ENCODE measurements at places on chromosomes 2 and 18.
A peak's percentile ranks its signal among the peaks of the same experiment; 100 is the strongest.

DNA sequence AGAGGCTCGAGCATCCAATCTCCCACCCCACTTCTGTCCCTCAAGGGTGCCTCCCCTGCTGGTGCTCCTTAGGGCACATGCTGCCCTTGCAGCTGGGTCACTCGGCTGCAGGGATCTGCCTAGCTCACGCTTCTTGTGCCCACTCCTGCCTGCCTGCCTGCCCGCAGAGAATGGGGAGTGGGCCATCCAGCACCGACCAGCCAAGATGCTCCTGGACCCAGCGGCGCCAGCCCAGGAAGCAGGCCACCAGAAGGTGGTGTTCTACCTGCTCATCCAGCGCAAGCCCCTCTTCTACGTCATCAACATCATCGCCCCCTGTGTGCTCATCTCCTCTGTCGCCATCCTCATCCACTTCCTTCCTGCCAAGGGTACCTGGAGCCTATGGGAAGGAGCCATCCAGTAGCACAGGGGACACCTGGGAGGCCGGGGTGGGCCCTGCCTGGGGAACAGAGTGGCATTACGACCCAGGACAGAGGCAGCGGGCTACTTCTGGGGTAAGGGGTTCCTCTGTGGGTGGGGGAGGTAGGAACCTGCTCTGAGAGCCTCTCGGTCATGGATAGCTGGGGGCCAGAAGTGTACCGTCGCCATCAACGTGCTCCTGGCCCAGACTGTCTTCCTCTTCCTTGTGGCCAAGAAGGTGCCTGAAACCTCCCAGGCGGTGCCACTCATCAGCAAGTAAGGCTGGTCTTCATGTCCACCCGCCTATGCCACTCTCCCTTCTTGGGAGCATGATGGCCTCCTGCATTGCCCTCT, 3.4 kb downstream of the CHRNG start:
- DNase-seq = no peak

GRCh38 chr2:216478151-216478550, 20.5 kb upstream of the RPL37A start:
- DNase-seq = no peak

GRCh38 chr2:168611896-168612650, 156.0 kb downstream of the CERS6 start:
- no peak for DNase-seq

DNA sequence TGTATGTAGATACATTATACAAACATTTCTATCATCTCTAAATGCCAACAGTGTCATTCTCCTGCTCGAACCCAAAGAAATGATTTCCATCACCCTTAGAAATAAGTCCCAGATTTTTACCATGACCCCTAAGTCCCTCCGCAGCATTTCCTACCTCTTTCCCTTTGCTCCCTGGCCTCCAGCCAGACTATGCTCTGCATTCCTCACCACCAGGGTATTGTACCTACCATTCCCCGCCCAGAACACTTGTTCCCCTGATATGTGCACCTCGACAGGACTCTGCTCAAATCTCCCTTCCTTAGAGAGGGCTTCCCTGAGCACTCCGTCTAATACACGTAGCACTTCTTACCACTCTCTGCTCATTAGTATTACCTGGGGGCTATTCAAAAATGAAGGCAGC, 630.2 kb downstream of the ARHGAP15 start:
- DNase-seq = no peak

DNA sequence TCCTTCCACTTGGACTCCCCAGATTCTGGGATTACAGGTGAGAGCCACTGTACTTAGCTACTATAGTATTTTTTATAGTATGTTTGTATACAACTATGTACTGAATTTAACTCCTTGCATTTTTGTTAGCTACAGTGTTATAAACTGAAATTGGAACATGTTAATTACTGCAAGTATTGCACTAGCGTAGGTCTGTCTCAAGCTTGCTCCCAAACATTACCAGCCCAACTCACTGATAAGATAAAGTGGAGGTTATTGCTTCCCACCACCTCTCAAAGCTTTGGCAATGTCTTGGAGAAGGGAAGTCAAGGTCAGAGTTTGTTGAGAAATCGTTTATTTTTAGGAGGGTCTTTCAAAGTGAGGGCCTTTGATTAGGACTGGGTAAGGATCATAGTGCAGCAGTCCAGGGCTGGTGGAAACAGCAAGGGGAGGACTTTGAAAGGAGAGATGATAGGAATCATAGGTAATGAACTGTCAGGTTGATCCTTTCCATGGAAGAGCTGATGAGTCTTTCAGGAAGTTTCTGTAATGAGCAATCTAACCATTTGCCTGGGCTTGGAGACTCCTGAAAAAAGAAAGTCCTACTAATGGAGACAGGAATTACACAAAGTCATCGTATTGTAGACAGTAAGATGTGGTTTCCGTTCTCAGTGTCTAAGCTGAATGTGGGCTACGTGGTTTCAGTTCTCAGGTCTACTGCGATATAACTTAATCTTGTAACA, 257.1 kb downstream of the MYO3B start:
- DNase-seq = no peak

DNA sequence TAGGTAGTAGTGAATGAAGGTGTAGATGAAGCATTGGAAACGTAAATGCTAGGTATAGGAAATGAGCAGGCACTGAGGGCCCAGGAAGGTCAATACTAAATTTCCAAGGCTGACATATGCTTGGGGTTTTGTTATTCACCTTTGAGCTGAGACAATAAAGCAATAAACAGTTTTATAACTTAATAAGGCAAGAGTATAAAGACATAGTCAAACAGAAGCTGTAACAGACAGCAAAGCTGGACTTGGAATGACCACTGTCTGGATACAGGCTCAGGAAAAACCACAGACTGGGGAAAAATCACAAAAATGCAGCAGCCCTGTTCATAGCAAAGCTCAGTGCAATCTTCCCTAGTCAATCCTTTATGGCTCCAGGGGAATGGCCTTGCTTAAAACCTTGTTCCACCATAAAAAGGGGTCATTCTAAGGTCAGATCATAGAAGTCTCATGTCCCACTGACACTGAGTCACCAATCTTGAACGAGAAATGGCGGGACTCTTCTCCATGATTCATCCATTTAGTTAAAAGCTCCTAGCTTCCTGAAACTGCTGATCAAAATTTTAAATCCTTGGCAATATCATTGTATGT, 493.3 kb downstream of the CMPK2 start:
- no peak for DNase-seq

DNA sequence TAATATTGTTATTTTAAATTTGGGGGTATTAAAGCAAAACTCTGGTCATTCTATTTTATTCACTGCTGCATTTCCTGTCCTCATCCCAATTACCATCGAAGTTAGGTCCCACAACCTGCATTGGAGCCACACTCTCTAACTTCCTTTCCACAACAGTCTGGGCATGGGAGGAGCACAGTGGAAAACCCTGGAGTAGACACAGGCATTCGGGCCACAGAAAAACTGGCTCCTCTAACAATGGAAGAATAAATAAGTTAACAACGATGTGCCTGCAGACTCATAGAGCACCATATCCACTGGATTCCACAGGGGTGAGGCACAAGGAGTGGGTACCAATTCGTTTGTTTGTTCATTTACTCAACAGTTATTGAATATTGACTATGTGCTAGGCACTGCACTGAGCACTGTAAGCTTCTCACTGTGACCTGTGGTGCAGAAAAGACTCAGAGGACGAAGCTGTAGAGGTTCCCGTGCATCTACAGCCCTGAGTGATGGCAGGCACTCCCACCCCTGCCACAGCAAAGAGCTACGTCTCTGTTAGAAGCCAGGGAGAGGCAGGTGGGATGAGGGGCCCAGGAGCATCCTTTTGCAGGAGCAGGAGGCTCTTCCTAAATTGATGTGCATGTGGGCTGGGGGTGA, 154.2 kb upstream of the PGAP1 start:
- no peak for DNase-seq

DNA sequence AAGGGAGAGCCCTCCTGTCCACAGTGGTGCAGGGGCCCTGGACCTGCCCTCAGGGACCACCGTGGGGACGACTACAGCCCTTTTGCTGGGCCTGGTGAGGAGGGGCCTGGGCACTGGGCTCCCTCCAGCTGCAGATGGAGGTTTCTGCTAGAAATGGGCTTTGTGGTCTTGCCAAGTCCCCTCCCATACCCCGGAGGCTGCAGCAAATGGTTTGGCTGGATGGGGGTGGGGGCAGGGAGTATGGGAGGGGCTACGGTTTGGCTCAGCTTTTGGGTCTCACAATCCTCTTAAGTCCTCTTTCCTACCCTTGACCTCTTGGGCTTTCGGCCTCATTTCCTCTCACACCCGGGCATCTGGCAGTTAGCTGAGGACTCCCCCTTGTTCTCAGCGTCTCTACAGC, 21.7 kb downstream of the TET3 start:
- no peak for DNase-seq

DNA sequence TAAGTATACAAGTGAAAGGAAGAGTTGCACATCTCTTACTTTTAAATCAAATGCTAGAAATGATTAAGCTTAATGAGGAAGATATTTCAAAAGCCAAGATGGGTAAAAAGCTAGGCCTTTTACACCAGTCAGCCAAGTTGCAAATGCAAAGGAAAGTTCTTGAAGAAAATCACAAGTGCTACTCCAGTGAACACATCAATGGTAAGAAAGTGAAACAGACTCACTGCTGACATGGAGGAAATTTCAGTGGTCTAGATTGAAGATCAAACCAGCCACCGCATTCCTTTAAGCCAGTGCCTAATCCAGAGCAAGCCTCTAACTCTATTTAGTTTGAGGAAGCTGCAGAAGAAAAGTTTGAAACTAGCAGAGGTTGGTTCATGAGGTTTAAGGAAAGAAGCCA, 79.1 kb downstream of the RBBP8 start:
- DNase-seq = no peak

DNA sequence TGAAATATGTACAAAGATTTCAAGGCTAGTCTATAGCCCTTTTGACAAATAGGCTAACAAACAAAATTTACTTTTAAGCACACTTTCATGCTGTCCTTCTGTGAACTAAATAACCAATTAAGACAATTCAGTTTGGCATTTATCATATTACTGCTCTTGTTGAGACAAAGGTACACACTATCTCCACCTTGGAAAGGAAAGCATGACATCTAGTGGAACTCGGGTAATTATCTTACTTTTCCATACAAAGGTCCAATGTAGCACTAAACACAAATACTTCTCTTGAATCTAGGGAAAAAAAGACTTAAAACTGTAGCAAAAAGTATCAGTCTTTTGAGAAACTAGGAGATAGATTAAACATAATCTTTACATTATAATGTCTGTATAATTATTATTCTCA, 125.0 kb upstream of the CD226 start:
- DNase-seq = no peak

- DNase-seq = peak; percentile 80
Measured at GRCh38 chr2:19868701-19869580, 32.8 kb downstream of the TTC32 start.

DNA sequence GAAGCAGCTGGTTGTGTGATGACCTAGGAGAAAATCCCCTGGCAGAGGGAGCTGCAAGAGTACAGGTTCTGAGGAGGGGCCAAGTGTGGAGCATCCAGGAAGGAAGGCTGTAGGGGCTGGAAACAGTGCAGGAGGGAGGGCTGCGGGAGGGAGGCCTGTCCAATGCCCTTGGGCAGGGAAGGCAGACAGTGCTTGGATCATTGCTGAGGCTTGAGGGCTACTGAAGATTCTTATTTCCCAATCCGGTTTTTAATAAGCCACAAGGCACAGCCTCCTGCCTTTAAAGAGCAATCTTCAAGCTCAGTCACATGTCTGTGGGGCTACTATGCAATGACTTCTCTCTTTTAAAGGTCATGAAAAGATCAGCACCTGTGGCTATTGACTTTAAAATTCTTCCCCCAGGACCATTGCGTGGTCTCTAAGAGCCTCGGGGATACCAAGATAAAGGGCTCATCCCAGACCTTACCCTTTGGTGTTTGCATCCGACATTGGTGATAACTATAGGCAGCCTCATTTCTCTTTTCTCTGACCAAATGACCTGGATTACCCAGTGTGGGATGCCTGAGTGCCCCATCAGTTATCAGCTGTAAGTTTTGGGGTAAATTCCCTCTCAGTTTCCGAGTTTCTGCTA, 149.6 kb downstream of the DOCK10 start:
- DNase-seq = no peak

DNA sequence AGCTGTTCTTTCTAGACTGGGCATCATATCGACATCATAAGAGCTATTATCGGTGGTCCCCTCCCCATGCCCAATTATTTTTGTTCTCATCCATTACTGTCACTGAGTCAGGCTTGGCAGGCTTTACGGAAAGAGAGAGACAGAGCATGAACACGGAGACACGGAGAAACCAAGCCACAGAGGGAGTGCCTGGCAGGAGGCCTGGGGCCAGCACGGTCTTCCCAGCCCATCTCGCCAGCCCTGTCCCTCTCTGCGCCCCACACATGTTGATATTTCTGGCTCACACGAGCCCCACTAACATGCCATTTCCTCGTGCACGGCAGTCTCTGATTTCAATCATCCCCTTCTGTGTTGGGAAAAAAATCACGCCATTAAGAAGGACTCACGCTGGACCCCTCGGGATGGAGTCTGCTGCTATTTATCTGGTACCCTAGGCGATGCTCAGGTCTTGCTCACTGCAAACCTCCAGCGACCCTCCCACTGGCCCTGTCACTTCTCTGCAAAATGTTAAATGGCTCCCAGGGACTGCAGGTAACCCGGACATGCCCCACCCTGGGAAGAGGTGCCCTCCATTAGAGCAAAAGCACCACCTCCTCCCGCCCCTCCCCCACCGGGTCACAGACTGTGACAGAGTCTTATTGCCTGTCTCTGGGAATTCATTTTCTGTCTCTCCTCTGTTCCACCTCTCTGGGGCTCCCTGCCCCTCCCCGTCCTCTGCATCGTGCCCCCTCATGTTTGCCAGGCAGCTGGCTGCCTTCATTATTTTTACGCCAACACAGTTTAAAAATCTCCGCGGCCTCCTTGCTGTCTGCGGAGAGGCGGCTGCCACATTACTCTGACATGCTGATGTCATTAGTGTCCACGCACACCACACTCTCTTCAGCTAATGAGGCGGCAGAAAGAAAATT, 40.1 kb upstream of the GBX2 start:
- DNase-seq = no peak

DNA sequence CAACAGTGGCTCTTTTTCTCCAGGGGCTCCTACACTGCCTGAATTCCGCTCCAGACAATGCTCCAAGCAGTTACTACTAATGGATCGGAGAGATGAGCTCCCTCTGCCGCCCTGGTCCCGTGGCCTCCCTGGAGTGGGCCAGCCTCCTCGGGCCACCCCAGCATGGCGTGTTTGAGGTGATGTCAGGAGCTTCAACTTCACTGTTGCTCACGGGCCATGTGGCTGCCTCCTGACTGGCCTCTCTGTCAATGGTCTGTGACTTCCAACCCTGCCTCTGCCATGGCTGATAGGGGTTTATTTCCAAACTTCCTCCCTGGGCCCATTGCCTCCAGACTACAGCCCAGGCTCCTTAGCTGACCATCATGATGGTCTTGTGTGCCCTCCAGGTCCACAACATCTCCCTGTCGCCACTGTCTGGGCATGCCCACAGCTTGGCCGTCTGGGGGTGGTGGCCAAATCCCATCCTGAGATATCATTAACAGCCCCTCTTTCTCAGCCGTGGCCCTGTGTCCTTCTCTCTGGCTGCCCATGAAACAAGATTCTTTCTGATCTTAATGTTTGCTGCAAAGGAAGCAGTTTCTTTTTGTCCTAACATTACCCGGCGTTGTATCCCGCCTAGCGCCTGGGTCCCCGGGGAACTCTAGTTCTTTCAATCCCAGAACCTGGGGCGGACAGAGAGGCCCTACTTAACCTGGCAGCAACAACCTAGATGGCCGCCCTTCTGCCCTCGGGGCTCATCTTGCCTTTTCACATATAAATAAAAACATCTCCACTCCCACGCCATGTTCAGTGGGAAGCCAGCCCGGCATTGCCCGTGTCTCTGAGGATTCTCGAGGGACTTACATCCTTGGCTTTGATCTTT, 38.1 kb downstream of the ATOH8 start:
- DNase-seq = no peak

- DNase-seq = no peak
Measured at GRCh38 chr2:212915121-212915782, 236.2 kb downstream of the IKZF2 start.

GRCh38 chr2:113173542-113174375, at the start of gene PSD4:
TSS of gene PSD4 (plus strand) at chr2:113173971. CDS start at chr2:113182457, 8,486 bp downstream.
- DNase-seq = peak; percentile 68
